Activated CD8-positive, alpha-beta T cell treated with anti-CD3 and anti-CD28 coated beads for 36 hours (primary cell): ENCODE measurements at places on chromosomes 11 and 22.

DNA sequence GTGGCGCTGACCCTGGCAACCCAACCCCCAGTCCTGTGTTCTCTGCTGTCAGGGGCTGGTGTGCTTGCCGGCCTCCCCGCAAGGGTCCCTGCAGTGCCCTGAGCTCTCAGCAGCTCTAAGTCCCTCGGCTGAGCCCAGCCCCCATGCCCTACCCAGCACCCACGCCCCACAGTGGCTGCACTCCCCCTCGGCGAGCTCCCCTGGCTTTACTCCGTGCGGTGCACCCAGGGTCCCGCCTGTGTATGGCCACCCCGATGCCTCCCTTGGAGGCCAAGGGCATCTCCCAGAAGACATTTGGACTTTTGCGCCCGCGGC is 72.5 kb upstream of the SHISAL1 start:
- DNase-seq = no peak

GRCh38 chr11:46105134-46105628 is 16.1 kb downstream of the PHF21A start:
- DNase-seq = no peak

DNA sequence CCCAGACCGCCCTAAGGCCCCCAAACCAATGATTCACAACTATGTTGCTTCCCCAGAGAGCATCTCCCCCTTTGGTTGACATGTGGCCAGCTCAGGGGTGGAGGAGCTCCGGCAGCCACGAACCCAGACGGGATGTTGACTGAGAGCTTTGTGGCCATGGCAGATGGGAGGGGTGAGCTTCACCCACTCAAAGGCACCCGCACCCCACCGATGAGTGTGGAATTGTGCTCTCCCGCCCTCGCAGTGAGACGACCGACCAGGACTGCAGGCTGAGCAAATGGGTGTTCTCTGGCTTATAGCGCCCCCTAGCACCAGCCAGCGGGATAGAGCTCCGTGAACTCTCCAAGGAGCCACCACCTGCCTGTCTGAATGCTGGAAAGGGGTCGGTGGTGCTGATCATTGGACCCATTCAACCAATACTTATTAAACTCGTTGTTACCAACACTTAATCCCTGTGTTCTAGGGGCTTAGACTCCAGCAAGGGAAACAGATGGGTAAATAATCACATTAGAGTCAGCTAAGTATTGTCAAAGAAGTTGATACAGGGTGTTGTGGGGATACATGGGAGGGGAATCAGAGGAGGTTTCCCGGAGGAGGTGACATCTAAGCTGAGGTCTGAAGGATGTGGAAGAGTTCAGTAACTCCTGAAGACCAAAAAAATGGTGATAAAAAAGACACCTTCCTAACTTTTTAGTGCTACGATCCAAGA is 4.5 kb upstream of the TIMP3 start:
- DNase-seq = peak; percentile 76

DNA sequence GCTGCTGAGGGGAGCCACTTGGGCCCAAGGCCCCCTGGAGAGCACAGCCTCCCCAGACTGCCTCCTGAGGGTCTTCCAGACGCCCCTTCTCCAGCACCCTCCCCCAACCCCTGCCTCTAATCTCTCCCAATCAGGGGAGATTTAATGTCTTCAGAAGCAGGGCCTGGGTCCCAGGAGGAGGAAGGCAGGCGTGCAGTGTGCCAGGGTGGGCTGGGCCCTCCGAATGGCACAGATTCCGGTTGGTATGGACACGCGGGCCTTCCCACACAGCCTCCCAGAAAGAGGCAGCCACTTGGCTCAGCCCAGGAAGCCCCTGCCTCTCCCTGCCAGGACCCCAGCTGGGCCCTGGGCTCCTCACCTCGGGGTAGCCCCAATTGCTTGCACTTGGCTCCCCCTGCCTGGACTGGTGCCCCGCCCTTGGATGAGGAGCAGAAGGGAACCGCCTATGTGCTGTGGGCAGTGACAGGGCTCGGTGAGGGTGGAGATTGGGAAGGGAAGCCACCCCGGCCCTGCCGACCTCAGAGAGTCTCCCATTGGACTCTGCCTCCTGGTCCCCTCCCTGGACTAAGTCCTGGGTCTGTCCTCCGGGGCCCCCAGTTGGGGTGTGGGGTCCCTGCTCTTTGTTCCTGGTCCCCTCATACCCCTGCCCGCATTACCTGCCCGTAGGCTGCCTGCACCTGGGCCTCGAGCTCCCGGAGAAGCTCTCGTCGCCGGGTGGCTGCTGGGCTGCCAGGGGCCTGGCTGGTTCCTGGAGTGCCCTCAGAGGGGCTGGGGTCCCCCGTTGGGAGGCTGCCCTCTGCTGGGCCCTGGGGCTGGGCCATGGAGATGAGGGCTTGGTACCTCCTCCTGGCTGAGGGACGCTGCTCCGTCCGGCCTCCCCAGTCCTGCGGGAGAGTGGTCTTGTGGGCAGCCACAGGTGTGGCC is 572 bp upstream of the CABP2 start:
- DNase-seq = no peak

DNA sequence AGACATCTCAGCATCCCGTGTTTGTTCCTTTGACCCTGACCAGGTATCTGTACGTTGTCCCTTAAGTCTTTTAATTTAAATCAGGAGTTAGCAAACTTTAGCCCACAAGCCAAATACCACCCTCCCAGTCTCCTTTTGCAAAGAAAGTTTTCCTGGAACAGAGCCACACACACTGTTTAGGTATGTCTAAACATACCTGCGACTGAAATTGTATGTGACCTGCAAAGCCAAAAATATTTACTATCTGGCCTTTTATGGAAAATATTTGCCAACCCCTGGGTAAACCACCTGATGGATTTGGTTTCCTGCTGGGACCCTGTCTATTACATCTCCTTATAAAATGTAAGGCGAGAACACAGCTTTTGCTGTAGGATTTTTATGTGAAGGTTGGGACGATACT is 20.2 kb upstream of the RCN1 start:
- no peak for DNase-seq

DNA sequence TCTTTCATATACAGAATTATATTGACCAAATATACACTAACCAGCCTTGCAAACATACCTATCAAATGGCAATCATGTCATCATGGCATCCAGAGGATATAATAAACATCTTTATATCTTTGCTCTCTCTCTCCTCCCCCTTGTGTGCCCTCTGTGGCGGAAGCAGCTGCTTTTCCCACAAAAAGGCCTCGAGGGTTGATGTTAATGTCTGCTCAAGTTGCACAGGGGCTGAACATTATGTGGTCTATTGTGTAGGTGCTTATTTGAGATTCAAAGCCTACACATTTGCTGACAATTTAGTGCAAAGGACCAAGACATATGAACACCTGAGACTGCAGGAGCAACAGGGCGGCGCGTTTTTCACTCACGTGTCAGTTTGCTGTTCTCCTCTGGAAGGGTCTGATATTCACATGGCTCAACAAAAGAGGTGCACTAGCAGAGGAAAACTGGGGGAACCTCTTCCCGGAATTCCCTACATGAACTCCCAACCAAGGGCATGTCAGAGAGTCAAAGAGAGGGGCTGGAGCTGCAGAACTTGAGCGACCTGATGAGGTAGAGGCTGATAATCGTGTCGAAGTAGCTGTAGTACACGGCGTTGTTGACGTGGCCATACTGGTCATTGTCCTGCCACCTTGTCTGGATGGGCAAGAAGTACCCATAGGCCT is 138.8 kb downstream of the RCN1 start:
- DNase-seq = no peak

- DNase-seq = no peak
Observed at GRCh38 chr22:47748957-47749356, 986.5 kb downstream of the TBC1D22A start.

DNA sequence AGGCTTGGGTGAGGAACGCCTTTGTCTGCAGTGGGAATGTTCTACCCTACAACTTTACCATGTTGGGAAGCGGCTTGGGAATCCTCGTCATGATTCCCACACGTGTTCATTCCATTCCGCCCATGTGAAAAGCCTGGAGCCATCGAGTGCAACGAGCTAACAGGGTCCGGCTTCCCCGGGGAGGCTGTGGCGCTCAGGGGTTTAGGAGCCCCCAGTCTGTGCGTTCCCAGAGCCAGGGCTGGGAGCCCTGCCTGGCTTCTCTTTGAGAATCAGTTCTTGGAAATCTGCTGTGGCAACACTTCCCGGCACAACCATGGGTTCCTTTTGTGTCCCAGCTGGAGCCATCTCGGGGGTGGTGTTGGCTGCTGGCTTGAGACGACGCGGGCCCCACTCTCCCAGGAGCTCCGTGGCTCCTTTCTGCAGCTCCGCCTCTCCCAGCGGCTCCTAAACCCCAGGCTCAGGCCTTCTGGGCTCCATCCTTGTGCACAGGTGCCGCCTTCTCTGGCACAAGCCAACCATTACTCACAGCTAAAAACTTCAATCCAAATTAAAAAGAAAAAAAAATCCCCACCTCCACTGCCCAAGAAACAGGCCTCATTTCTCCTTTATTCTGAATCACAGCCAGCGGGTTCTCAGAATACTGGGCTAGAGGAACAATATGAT is 18.7 kb upstream of the PPFIA1 start:
- no peak for DNase-seq

- no peak for DNase-seq
Observed at GRCh38 chr11:69204246-69204940, 48.7 kb downstream of the SMIM38 start.

DNA sequence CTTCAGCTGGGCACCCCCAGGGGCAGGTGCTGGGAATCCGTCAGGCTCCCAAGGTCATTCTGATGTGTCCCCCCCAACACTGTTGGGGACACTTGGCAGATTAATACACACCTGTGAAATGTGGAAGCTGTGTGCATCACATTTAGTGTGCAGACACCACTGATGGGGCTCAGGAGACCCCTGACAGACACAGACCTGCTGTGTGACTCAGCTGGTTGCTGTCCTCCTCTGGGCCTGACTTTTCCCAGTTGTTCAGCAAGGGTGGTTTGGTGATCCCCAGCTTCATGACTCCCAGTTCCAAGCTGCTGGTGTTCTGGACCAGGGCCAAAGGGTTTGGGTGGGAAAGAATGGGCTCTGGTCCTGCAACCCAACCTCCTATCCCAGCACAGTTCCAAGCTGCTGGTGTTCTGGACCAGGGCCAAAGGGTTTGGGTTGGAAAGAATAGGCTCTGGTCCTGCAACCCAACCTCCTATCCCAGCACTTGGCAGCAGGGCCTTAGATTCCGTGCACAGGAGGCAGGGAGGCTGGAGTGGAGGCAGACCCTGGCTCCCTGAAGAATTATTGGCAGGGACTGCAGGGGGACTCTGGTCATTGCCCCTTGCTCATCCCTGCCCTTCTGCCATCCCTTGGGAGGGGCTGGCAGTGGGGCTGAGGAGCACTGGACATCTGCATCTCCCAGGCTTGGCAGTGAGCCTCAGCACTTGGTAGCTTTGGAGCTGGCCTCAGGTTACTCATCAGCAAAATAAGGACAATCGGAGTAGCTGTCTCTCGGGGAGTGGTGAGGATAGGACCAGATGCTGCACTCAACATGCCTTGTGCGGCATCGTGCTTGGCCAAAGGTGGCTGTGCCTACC is 8.4 kb upstream of the OMP start:
- no peak for DNase-seq

GRCh38 chr22:35681454-35682052 is 33.3 kb downstream of the APOL6 start:
- DNase-seq = no peak

DNA sequence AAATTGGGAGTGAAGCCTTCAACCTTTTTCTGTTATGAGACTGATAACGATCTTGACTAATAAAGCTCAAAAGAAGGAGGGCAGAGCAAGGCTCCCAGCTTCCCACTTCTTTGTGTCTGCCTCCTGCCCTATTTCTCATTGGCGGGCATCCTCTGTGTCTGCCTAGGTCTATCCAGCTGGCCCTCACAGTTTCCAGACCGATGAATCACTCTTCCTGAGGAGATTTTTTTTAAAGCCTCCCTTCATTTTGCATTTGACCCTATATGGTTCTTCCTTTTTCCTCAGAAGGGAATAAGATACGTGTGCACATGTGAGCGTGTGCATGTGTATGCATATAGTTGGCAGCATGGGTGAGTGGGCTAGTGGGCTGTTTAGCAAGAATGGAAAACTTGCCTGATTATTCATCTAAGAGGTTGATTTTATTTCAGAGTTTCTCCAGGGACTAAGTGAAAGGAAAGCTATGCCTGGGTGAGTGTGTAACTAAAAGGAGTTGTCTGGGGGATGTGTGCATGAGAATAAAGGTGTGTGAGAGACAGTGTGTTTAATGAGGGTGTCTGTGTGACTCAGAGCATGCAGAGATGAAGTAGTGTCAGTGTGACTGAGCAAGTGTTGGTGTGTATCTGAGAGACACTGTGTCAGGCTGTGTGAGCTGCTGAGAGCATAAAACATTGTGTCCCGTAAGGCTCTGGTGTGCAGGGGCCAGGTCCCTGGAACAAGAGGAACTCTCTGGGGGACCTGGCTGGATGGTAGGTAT is 12.2 kb downstream of the PHLDB1 start:
- DNase-seq = no peak

GRCh38 chr11:117720061-117720511 is 76.9 kb downstream of the DSCAML1 start:
- DNase-seq = no peak

DNA sequence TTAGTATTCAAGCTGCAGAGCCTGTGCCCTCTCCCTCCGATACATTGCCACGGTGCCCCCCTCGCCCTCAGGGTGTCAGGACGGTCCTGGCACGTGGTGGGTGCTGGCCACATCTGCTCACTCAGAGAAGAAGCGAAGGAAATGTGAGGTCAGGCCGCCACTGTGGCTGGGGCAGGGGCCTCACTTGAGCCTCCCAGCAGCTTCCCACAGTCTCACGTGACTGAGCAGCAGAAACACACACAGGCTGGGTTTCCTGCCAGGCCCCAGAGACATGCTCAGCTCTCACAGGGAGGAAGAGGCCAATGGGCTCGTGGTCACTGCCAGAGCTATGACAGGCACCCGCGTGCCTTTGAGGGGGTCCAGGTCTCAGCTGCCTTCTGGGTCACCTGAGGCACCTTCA is 37.9 kb upstream of the PRR5 start:
- peak; percentile 77 for DNase-seq

DNA sequence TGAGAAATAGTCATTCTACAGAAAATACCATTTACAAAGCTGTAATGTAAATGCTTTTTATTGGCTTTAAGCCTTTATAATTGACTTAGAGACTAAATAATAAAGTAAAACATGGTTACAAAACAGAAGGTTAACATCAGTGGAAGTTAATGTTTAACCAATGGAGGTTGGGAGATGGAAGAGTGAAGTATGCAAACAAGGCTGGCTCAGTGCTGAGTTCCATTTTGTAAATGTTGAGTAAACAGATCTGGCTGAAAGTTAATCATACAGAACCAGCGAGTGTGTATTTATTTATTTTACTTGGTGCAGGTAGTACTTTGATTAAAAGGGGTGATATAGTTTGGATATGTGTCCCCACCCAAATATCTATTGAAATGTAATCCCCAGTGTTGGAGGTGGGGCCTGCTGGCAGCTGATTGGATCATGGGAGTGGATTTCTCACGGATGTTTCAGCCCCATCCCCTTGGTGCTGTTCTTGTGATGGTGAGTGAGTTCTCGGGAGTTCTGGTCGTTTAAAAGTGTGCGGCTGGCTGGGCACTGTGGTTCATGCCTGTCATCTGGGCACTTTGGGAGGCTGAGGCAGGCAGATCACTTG is 827.4 kb downstream of the OPCML start:
- DNase-seq = no peak
